ENCODE measurements at places on chromosomes 6 and 20. TPM values are rescaled to one million over a fixed set of nuclear protein-coding genes. Genes with fewer than 3 reads are reported as not detected.
A peak's percentile ranks its signal among the peaks of the same experiment; 100 is the strongest.

DNA sequence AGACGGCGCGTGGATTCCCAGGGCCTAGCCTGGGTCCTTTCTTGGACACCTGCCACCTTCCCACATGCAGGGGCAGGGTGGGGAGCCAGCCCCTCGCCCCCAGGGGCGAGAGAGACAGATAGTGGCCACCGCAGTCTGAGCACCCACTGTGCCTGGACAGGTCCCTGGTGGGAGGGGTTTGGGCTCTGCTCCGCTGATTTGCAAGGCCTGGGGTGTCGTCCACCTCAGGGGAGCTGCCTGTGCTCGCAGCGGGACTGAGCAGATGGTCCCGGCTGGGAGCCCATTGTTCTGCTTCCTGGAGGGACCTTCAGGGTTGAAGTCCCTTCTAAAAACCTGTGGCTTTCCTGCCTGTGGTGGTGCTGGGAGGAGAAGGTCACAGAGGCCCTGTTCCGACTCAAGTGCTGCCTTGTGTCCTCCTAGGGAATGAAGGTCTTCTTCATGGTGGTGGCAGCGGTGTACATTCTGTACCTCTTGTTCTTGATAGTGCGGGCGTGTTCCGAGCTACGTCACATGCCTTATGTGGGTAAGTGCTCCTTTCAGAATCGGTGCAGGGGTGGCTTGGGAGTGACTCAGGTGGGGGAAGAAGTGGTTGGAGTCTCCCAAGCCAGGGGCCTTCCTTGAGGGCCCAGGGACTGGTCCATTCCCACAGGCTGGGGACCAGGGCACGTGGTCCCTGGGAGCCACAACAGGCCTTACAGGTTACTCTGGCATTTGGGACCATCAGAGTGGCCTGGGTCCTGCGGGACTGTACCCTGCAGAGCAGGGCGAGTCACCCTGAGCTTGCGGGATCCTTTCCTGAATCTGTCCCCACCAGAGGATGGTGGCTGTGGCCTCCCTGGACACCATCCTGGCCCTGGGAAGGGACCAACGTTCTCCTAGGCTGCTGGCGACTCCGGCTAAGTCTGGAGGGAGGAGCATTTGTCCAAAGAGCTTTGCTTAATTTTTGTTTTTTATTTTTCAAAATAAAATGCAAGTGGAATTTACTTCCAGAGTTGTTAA lies 19.6 kb downstream of the DYNLT1 start:
- no peak for DNase-seq

MAK gene
- total RNA-seq: not detected

DNA sequence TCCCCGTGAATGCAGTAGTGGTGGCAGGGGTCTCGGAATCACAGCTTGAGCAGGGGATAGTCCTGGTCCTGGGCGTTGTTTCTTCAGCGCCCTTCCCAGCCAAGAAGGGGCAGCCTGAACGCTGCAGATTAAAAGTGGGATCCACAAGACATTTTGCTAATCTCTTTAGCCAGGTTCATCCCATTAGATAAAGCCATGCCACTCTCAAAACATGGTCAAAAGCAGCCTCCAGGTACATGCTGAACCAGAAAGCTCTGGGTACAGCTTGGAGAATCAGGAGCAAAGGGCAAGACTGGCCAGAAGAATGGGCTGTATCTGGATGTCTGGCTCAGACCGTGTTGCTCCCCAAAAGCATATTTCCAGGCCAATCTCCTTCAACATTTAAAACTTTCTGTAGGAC lies at the start of gene PRPH2:
PRPH2 (minus strand) TSS at position 101 of the 400 bp plus-strand sequence. CDS start 263 bp downstream, outside the sequence.
- no peak for DNase-seq

SPAG4 gene
- 8.6 TPM for total RNA-seq

DNA sequence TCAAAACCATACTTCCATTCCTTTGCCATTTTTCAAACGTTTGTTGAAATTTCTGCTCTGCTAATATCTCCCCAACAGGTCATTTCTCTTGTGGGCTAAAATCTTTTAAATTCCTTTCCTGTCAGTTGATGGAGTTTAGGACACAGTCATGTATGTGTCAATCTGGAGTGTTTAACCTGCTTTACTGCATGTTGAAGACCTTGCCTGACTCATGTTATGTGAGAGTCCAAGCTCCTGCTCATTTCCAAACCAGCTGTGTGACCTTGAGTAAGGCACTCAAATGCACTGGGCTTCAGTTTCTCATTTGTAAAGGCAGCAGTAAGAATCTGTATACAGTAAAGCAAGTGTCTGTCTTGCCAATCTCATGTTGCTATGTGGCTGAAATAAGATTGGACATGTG lies 171.9 kb upstream of the SPACA1 start:
- DNase-seq: no peak

SYNJ2 gene
- 53.1 TPM for total RNA-seq

IP6K3 gene
- total RNA-seq: 9.0 TPM

GRCh38 chr6:92892626-92893170 lies 526.7 kb downstream of the EPHA7 start:
- DNase-seq: no peak

DNA sequence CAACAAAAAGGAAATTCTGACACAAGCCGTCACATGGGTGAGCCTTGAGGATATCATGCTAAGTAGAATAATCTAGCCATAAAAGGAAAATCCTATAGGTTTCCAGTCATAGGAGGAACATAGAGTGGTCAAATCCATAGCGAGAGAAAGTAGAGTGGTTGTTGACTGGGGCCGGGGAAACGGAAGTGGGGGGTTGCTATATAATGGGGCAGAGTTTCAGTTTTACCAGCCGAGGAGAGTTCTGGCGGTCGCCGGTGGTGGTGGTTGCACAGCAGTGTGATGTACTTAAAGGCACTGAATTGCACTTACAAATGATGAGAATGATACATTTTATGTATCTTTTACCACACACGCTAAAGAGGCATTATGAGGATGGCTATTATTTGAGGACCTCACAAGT lies 4.9 kb downstream of the GPR31 start:
- no peak for DNase-seq

ZSCAN31 gene
- 2.6 TPM for total RNA-seq

GRCh38 chr6:34569361-34569973 lies 13.3 kb upstream of the SPDEF start:
- DNase-seq: no peak

DNA sequence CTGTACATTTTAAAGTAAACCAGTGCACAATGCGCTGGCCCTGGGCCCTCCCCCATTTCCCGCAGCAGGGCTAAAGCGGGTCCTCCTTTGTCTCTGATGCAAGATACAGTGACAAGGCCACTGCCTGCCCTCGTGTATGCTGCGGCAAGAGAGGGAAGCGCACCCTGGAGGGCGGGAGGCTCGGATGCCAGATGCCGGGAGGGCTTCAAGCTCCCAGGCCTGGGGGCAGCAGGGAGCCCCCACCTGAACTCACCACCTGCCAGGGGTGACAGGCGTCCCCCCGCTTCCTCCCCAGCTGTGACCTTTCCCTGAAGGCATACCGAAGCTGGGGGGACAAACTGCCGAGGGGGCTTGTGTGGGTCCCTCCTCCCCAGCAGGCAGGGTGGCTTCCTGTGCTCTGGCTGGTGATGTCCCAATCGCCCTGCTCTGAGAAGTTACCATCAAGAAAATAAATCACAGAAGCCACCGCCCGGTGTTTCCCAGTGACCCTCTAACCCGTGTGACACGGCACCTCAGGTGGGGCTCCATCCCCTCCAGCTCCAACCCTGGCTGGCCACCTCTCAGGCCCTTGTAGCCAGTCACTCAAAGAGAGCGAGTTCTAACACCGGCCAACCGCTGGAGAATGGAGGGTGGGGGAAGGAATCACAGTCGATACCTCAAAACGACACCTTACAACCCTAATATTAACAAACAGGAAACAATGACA lies 203.3 kb downstream of the PREX1 start:
- peak; percentile 72 for DNase-seq

FNDC1 gene
- total RNA-seq: 10.5 TPM

TNNC2 gene
- 0.52 TPM for total RNA-seq

DNA sequence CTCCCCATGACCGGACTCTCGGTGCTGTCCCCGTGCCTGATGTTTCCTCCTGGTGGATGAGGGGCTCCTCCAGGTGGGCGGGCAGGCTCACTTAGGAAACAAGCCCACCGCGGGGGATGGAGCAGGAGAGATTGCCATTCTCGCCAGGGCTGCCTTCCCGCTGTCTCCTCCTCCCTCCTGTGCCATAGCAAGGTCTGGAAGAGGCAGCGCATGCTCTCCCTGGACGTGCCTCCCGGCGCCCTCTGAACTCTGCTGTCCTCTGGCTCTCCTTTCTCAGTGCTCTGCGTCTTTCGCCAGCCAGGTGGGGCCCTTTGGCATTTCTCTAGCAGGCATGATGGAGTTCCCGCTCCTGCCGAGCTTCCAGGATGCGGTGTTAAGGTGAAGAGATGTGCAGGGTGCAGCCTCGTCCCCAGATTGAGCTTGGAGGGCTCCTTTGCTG lies 17.4 kb upstream of the NPEPL1 start:
- DNase-seq: no peak

- DNase-seq: no peak
These were observed 95.2 kb downstream of the DOK5 start for GRCh38 chr20:54570561-54570960.

- DNase-seq: no peak
These were observed 45.3 kb downstream of the SLC52A3 start for GRCh38 chr20:722822-723644.

All from chondrocyte (in vitro differentiated cells).